NCI-H748 treated with DMSO at 0.1 percent for 48 hours (cell line): ENCODE measurements at places on chromosomes 6 and 20.

DNA sequence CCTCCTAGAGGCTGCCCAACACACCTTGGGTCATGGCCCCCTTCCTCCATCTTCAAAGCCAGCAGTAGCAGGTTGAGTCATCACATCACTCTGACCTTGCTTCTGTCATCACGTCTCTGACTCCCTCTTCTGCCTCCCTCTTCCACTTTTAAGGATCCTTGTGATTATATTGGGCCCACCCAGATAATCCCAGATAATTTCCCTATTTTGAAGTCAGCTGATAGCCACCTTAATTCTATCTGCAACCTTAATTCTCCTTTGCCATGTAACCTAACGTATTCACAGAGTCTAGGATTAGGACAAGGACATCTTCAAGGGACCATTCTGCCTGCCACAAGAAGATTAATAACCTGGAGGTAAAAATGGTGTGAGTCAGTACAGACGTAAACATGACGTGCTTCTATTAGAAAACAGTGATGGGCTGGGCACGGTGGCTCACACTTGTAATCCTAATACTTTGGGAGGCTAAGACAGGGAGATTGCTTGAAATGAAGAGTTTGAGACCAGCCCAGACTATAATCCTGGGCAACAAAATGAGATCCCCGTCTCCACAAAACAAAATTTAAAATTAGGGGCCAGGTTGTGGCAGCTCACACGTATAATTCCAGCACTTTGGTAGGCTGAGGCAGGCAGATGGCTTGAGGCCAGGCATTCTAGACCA is 3.3 kb downstream of the ZSWIM3 start:
- DNase-seq: peak; percentile 1

- DNase-seq: no peak
Observed at GRCh38 chr6:159762681-159763293, 942 bp downstream of the ACAT2 start.

DNA sequence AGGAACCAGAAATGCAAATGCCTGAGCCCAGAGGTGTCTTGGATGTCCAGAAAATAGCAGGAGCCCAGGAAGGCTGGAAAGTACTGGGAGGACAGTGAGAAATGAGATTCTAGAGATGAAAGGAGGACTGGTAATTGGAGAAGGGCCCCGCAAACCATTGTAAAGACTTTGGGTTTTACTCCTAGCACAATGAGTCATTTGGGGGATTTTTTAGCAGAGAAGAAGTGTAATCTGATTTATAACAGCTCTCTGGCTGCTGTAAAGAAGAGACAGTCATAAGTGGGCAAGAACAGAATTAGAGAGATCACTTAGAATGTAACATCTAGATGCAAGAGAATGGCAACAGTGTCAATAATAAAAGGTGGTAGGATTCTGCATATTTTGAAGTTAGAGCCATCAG is 40.2 kb downstream of the SLC35F1 start:
- DNase-seq: no peak

- DNase-seq: no peak
Observed at GRCh38 chr6:89944826-89945407, 50.6 kb downstream of the GJA10 start.
